Common myeloid progenitor, CD34-positive (primary cell): ENCODE measurements at places on chromosomes 11 and 22.

- no peaks in the 10 kb centered on the region for H3K36me3 ChIP-seq
- H3K4me1 ChIP-seq = peaks cover 10% of the 10 kb centered on the region
- no peak overlapping the region for H3K27ac ChIP-seq
- H3K4me3 ChIP-seq = no peak overlapping the region
Measured at GRCh38 chr11:117528097-117528721, 200.6 kb downstream of the CEP164 start.

DNA sequence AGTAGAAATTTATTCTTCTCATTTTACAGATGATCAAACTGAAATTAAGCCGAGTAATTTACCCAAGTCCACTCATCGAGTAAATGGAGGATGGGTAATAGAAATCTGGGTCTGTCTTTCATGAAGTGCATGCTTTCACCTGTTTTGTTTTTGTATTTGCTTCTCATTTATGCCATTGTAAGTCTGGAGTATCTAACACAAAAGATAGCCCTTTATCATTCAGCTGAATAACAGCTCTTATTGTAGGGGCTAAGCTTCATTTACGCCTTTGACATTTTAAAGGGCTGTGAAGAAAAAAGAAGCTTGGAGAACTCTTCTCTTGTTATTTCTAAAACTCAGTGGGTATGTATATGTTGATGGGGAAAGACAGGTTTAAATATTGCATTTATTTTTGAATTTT, 1196.2 kb upstream of the TENM4 start:
- no peaks in the 10 kb centered on the region for H3K4me1 ChIP-seq
- H3K27me3 ChIP-seq = no peaks in the 10 kb centered on the region
- no peak overlapping the region for H3K4me3 ChIP-seq

GRCh38 chr11:131468565-131468964, 98.2 kb downstream of the NTM start:
- DNase-seq = no peak
- no peak overlapping the region for H3K27ac ChIP-seq
- H3K4me1 ChIP-seq = no peaks in the 10 kb centered on the region
- no peak overlapping the region for H3K4me3 ChIP-seq

- no peak for DNase-seq
- no peaks in the 10 kb centered on the region for H3K27me3 ChIP-seq
- H3K27ac ChIP-seq = no peak overlapping the region
- H3K36me3 ChIP-seq = no peaks in the 10 kb centered on the region
- H3K4me1 ChIP-seq = peaks cover 10% of the 10 kb centered on the region
Measured at GRCh38 chr11:76801225-76801624, 18.1 kb downstream of the TSKU start.

GRCh38 chr11:66557733-66558326, 10.6 kb downstream of the CTSF start:
- H3K27ac ChIP-seq = no peak overlapping the region
- H3K27me3 ChIP-seq = peaks cover 16% of the 10 kb centered on the region
- DNase-seq = no peak
- no peaks in the 10 kb centered on the region for H3K4me1 ChIP-seq
- H3K36me3 ChIP-seq = no peaks in the 10 kb centered on the region

DNA sequence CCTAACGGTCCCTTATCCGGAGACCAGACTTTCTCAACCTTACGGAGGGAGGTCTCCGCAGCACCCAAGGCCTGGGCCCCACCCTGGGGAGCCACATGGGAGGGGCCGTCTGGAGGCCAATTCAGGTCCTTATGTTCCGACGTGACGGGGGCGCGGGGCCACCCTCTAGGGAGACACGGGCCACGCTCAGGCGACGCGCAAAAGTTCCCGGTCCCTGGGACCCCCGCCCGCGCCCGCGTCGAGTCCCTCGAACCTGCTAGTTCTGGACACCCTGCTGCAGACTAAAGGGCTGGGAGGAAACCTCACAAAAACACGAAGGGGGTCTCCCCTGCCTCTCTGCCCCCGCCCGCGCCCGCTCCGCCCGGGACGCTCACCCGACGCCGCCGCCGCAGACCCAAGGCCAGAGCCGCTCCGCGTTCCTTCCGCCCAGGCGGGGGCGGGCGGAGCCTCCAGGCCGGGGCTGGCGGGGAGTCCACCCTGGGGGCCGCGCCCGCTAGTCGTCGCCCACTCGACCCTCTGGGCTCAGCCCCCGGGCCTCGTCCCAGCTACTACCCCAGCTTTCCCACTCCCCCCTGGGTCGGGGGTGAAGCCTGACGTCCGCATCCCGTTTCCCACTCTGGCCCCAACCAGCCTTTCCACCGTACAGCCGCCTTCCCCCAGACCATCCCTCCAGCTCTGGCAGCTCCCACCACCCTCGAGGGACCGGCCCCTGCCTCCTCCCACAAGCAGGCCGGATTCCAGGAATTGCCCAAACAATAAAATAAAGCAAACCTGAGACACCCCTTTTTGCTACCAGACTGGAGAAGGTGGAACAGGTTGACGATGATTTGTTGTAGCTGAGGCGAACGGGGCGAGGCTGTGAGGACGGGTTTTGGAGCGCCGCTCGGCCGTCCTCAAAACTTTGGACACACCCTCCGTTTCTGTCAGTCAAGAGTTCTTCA, 2.7 kb downstream of the RNH1 start:
- H3K27ac ChIP-seq = no peak overlapping the region
- peaks cover 40% of the 10 kb centered on the region for H3K4me1 ChIP-seq
- no peak overlapping the region for H3K4me3 ChIP-seq
- peaks cover 33% of the 10 kb centered on the region for H3K36me3 ChIP-seq
- DNase-seq = no peak

DNA sequence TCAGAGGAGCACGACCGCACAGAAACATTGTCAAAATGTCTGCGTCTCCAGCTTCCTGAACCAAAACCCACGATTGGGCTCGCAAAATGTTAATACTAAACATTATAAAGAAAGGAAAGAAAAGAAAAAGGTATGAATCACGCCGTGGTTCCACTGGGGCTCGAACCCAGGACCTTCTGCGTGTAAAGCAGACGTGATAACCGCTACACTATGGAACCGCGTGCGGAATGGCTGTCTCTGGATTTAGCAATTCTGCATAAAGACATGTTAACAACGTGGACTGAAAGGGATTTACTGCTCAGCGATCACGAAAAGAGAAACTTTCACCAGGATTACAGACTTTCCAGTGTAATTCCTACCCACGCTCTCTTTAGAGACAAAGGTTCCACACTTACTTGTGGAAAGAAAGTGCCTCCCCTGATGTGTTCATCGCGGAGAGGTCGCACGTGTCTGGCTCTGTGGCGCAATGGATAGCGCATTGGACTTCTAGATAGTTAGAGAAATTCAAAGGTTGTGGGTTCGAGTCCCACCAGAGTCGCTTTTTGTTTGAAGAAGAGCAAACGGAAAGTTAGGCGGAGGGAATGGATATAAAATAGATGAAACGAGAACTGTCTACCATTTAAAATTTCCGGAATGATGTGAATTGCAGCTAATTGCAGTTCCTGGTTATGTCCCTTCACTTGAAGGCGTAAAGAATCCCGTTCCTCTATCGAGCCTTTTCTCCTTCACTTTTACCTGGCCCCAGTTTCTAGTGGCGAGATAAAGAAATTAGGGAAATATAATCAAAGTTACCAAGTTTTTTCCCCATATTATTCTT, 39.7 kb downstream of the OR4D9 start:
- H3K36me3 ChIP-seq = no peaks in the 10 kb centered on the region
- H3K4me3 ChIP-seq = peak overlapping the region; percentile 89
- H3K27ac ChIP-seq = peak overlapping the region; percentile 81
- peak; percentile 89 for DNase-seq
- no peaks in the 10 kb centered on the region for H3K27me3 ChIP-seq

- no peaks in the 10 kb centered on the region for H3K4me1 ChIP-seq
- H3K27ac ChIP-seq = no peak overlapping the region
- no peak overlapping the region for H3K4me3 ChIP-seq
- no peaks in the 10 kb centered on the region for H3K27me3 ChIP-seq
Measured at GRCh38 chr11:102367364-102367763, 20.4 kb downstream of the BIRC2 start.

- no peaks in the 10 kb centered on the region for H3K27me3 ChIP-seq
- no peak overlapping the region for H3K27ac ChIP-seq
- H3K36me3 ChIP-seq = peaks cover 19% of the 10 kb centered on the region
Measured at GRCh38 chr11:9754010-9754471, 90.2 kb downstream of the SWAP70 start.

- H3K36me3 ChIP-seq = peaks cover 45% of the 10 kb centered on the region
- H3K4me3 ChIP-seq = no peak overlapping the region
- H3K4me1 ChIP-seq = peaks cover 4% of the 10 kb centered on the region
- no peak overlapping the region for H3K27ac ChIP-seq
Measured at GRCh38 chr11:121615501-121615900, 162.7 kb upstream of the SORL1-AS1 start.

DNA sequence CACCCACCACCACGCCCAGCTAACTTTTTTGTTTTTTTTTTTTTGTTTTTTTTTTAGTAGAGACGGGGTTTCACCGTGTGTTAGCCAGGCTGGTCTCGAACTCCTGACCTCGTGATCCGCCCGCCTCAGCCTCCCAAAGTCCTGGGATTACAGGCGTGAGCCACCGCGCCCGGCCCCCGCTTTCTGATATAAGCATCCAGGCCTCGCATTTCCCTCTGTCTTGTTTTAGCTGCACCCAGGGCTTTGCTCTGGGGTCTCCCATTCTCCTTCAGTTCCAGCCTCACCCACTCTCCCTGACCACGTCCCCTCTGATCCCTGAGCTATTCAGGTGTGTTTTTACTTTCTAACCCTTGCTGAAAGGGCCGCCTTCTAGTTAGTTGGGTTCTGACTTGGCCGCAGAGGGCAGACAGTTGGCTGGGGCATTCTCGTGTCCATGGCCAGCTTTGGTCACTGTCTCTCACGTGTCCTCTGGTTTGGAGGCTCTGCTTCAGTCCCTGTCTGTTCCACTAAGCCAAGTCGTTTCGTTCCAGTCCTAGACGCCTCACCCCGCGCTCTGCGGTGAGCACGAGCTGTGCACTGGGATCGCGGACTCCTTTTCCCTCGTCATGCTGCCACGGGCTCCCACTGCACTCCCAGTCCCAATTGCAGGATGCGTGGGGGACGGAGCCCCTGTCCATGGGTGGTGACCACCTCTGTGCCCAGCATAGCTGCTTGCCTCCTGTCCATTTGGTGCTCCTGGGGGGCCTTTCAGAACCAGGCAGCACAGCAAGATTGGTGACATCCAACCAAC, 6.0 kb upstream of the TNNT3 start:
- no peak overlapping the region for H3K27ac ChIP-seq
- H3K4me3 ChIP-seq = no peak overlapping the region
- H3K4me1 ChIP-seq = peaks cover 2% of the 10 kb centered on the region
- no peak for DNase-seq
- H3K27me3 ChIP-seq = no peaks in the 10 kb centered on the region

DNA sequence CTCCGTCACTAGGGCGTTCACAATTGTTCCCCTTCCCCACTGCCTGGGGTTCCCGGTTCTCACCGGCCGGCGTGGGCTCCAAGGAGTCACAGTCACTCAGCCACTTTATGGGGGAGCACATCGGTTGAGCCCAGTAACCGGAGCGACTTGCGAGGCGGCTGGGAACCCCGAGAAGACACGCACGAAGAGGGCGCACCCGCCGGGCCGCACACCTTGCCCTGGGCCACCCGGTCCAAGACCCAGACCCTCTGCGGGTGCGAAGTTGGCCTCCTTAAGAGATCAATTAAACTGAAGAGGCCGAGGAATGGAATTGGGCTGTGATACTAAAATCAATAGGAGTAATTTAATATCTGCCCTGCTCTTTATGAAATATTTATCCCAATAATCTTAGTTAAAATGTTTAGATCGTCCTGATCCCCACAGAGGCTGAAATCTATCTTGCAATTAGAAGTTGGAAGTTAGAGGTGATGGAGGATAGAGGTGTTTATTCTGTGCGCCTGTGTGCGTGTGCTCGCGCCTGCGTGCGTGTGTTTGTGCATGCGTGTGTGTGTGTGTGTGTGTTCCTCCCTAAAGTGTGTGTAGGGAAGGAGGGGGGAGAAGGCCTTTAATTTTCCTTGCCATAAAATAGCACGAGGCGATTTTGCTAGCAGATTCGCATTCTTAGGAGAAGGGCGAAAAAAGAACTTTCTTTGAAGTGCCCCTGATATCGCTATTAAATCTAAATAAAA, 954 bp upstream of the MN1 start:
- no peaks in the 10 kb centered on the region for H3K27me3 ChIP-seq
- H3K4me1 ChIP-seq = peaks cover 3% of the 10 kb centered on the region
- no peaks in the 10 kb centered on the region for H3K36me3 ChIP-seq
- H3K27ac ChIP-seq = peak overlapping the region; percentile 15

- DNase-seq = peak; percentile 92
- no peaks in the 10 kb centered on the region for H3K27me3 ChIP-seq
- H3K27ac ChIP-seq = no peak overlapping the region
- peaks cover 72% of the 10 kb centered on the region for H3K36me3 ChIP-seq
Measured at GRCh38 chr11:128757235-128757711, 63.4 kb downstream of the FLI1 start.

DNA sequence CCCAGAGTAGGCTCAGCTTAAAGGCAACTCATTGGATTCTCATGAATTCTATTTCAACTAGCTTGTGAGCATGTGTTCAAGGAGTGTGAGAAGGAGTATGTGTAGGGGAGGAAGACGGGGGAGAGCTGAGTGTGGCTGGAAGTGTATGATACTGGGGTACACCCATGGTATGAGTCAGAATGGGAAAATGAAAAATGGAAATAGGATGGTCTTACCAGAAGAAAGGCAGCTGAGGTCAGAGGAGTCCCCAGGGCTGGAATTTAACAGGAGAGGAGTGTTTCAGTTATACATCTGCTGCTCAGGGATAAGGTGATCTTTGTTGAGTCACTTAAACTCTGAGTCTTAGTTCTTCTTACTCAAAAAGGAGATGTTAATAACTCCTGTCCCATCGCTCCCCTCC, 6.7 kb upstream of the ADAMTS15 start:
- H3K4me3 ChIP-seq = no peak overlapping the region
- H3K27me3 ChIP-seq = peaks cover 3% of the 10 kb centered on the region
- no peak overlapping the region for H3K27ac ChIP-seq
- no peak for DNase-seq
- H3K4me1 ChIP-seq = peaks cover 15% of the 10 kb centered on the region
- no peaks in the 10 kb centered on the region for H3K36me3 ChIP-seq

DNA sequence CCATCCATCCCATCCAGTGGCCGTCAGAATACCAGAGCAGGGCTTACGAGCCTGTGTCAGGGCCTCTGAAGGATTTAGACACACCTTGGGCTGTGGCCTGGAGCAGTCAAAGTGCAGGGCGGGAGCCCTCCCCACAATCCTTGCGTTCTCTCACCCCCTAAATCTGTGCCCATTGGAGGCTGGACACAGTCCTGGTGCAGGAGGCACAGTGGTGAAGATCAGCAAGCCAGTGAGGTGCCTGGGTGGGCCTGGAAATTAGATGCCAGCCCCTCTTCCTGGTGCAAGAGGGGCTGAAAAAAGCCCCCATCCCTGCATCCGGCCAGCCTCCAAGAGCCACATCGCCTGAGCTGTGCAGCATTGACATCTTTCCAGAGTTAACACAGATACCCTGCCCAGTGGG, 1045.8 kb downstream of the TBC1D22A start:
- DNase-seq = no peak
- no peak overlapping the region for H3K4me3 ChIP-seq
- H3K27me3 ChIP-seq = peaks cover 46% of the 10 kb centered on the region
- H3K4me1 ChIP-seq = no peaks in the 10 kb centered on the region

DNA sequence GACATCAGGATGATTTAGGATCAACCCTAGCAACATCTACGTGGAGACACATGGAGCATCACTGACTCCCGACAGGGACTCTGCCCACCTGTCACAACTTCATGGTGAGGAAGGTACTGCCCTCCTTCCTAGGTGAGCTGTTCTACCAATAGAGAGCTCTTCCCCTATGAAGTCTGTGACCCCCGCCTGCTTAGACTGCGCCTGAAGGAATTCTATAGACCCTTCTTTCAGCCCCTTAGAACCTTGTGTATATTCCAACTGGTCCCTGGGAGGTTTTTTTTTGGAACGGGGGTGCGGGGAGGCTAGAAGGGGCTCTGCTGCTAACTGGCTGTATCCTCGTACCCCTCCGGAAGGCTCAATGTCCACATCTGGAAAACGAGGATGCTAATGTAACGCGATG, 566 bp downstream of the INTS4 start:
- peak overlapping the region; percentile 89 for H3K4me3 ChIP-seq
- no peak for DNase-seq
- no peaks in the 10 kb centered on the region for H3K27me3 ChIP-seq
- H3K36me3 ChIP-seq = peaks cover 14% of the 10 kb centered on the region
- peaks cover 15% of the 10 kb centered on the region for H3K4me1 ChIP-seq
